Endothelial cell (in vitro differentiated cells): ENCODE measurements at places on chromosomes 6 and 20. TPM values are rescaled to one million over a fixed set of nuclear protein-coding genes. Genes with fewer than 3 reads are reported as not detected.

Gene BPI
- not detected for total RNA-seq

Gene PCSK2
- 1.0 TPM for total RNA-seq

Gene CLDN20
- 0.23 TPM for total RNA-seq

Gene TAGAP
- 0.41 TPM for total RNA-seq

Gene OR2B6
- not detected for total RNA-seq

Gene RIPOR2
- 1.1 TPM for total RNA-seq

Gene IP6K3
- total RNA-seq, result not detected

Gene UNC5CL
- 0.59 TPM for total RNA-seq

Gene NMBR
- not detected for total RNA-seq

Gene SLC52A3
- total RNA-seq, result 2.9 TPM

DNA sequence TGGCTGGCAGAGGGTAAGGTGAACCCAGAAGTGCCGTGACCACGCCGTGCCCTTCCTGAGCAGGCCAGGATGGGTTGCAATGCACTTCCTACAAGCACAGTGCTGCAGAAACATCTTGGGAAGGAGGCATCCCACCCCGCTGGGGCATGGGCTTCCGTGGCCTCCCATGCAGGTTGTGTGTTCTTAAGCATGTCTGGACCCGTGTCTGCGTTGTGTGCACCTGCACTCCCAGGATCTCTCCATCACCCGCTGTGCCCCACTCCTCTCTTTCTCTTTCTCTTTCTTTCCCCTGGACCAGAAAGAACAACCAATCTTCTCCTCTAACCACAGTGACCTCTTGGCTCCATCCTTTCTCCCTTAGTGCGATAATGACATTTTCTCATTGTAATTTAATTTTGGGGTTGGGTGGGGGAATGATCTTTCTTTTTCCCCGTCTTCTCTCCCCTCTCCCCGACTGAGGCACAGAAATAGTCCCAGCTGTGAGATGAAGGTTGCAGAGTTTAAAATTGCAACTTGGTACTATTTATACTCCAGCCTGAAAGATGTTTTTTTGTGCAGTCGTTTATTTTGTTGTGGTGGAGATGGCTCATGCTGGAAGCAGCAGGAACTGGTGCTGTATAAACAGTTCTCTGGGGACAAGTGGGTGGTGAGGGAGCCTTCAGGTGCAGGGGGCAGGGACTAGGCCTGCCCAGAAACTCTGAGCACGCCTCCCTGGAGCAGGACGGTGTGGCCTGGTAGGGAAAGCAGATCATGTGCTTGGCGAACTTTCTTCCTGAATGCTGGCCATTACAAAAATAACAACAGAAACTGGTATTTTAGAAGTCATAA is 20.5 kb downstream of the BCAS4 start:
- DNase-seq, result no peak

- DNase-seq, result no peak
These were observed 124.5 kb upstream of the GJE1 start for GRCh38 chr6:142008016-142008735.

DNA sequence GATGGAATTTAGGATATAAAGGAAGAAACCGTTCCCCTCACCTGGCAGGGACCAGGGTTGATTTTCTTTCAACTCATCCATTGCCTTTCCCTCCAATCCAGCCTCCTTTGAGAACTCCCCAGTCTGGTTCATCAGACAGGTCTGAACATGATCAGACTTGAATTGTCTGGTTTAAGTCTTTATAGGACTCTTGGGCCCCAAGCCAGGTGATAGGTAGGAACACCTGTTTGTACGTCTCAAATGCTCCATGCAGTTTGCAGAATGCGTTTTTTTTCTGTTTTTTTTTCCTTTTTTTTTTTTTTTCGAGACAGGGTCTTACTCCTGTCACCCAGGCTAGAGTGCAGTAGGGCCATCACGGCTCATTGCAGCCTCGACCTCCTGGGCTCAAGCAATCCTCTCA is 4.1 kb upstream of the CEP250 start:
- no peak for DNase-seq

DNA sequence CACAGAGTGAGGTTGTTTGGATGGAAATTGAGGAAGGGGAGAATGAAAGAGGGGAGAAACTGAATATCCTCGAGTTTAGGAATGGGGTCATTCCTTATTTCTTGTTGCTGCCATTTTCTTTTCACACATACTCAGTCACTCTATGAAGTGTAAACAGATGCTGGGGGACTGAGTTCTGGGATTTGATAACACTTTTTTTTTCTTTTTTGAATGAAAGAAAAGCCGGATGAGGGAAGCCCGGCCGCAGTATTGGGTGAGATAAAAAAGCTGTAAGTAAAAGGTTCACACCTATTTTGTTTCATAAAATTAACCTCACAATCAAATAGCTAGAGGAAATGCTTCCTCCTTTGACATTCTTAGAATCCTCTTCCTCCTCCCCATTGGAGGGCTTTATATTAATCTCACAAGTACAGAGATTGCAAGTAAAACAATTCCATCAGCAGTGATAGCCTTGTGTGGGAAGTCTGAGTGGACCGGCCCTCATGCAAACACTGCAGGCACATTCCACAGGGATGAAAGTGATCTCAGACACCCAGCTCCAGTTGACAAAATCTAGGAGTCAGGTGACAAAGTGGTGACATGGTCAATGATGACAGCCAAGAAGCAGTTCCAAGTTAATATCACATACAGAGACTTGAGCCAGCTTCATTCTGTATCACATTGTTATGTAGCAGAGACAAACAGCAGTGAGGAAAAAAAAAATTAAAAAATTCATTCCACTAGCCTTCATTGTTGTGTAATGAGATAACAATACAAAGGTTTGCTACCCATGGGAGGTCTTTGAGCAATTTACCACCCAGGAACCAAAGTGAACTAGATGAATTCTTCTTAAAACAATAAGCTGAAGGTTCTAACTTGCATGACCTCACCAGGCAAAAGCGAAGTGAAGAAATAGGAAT is 391.1 kb upstream of the HSF2 start:
- no peak for DNase-seq

DNA sequence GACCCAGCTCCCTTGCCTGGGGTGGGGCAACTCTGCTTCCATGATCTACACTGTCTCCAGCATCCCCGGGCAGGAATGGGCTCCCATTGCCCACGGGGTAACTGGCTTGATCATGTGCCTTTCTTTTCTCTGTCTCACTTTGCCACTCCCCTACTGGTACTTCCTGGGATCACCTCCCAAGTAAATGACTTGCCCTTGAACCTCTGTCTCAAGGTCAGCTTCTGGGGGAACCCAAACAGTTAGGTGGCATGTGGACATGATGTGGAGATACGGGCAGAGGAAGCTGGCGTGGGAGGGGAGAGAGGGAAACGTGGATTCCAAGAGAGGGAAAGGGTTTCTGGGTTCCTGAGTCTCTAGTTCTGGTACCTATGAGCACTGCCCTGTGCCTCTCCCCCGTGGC is 63.8 kb upstream of the RALY start:
- DNase-seq, result no peak

- DNase-seq, result no peak
These were observed 21.5 kb upstream of the AAR2 start for GRCh38 chr20:36214684-36215256.

DNA sequence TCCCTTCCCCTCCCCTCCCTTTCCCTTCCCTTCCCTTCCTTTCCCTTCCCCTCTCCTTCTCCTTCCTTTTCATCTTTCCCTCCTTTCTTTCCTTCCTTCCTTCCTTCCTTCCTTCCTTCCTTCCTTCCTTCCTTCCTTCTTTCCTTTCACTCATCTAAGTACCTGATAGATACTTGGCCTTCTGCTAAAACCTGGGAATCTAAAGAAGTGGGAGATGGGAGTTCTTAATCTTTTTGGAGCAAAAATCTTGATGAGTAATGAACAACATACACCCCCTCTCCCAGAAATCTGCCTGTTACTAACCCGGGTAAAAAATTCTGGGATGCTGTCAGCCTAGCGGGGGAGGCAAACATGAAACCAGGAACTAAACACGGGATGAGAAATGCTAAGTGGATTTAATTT is 100.7 kb downstream of the VEGFA start:
- DNase-seq, result no peak

GRCh38 chr6:39808964-39809363 is 16.8 kb downstream of the DAAM2 start:
- no peak for DNase-seq

DNA sequence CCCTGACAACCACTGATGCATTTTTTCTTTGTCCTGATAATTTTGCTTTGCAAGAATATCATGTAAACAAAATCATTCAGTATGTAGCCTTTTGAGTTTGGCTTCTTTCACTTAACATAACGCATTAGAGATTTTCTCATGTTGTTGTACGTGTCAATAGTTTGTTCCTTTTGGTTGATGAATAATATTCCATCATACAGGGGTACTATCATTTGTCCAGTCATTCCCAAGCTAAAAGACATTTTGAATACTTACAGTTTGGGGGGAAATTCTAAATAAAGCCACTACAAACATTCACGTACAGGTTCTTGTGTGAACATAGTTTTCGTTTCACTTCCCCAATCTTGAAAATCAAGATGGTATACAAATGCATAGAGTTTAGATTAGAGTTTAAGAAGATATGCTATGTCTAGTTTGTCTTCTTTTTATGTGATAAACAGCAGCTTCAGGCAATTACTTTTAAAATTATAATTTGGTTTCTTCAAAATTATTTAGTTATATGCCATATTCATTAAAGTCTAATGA is 5.2 kb downstream of the HAO1 start:
- DNase-seq, result no peak

GRCh38 chr20:57688864-57689263 is 21.0 kb downstream of the PMEPA1 start:
- no peak for DNase-seq

GRCh38 chr20:48786951-48787705 is 40.7 kb downstream of the PREX1 start:
- no peak for DNase-seq

- peak; percentile 56 for DNase-seq
These were observed 870 bp upstream of the MDFI start for GRCh38 chr6:41637194-41638001.

DNA sequence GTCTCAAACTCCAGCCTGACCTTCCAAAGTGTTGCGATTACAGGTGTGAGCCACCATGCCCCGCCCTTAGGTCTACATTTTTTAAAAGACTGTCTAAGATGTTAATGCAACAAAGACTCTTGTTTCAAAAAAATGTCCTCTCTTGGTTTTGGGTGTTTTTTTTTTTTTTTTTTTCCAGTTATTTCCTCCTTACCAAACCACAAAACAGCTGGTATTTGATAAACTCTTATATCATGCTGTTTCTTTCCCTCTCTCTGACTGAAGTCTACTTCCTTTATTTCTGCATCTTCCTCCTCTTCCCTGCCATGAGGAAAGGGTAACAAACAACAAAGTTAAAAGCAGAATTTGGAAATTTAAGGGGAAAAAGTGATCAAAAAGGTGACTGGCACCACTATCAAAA is 21.2 kb downstream of the STK38 start:
- no peak for DNase-seq

DNA sequence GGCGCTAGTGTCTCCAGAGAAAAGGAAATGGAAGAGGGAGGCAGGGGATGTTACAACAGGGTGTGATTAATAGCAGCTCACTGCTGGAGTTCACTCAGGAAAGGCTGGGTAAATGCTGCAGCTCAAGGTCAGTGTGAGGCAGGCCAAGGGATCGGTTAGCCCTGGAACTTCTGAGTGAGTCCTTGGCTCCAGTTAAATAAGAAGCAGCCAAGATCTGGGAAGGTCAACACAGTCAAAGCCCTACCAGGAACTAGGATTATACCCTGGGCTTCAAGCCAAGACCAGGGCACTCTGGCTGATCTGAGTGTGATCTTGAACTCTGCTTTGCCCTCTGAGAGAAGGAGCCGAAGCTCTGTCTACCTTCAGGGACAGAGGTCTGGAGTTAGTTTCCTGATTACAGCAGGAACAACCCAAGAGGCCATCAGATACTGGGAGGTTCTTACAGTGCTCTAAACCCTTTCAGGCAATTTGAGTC is 44.3 kb downstream of the TPD52L1 start:
- peak; percentile 13 for DNase-seq

- DNase-seq, result no peak
These were observed 55.5 kb downstream of the ZHX3 start for GRCh38 chr20:41261790-41262717.

- DNase-seq, result no peak
These were observed 69.3 kb upstream of the SOX4 start for GRCh38 chr6:21524201-21524600.

GRCh38 chr6:154012852-154013251 is 26.2 kb upstream of the OPRM1 start:
- no peak for DNase-seq

GRCh38 chr6:107635057-107635515 is 145.2 kb downstream of the SOBP start:
- DNase-seq, result no peak

DNA sequence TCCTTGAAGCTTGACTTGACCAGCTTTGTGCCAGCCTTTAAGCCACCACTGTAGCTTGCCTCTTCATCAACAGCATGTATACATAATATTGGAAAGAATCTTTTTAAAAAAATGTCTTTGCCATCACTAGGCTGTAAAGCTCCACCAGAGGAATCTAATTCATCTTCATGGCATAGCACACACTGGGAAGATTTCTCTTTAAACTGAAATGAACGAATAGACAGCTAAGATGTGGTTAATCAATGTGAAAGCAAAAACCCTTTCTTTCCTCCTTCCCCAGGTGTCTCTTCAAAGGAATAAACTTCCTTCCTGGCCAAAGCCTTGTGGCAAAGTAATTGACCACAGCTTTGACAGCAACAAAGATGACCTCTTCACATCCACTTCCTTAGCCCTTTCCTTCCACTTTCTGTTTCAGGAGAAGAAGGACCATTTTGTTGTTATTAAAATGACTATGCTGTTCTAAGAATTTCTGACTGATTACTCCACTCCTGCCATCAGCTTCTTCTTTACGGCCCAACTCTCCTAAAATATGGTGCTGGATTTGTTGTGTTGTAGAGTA is 428.7 kb upstream of the SOX4 start:
- DNase-seq, result no peak

GRCh38 chr6:168225471-168225911 is 94.1 kb downstream of the DACT2 start:
- no peak for DNase-seq

GRCh38 chr20:40769677-40770285 is 80.7 kb upstream of the MAFB start:
- no peak for DNase-seq

DNA sequence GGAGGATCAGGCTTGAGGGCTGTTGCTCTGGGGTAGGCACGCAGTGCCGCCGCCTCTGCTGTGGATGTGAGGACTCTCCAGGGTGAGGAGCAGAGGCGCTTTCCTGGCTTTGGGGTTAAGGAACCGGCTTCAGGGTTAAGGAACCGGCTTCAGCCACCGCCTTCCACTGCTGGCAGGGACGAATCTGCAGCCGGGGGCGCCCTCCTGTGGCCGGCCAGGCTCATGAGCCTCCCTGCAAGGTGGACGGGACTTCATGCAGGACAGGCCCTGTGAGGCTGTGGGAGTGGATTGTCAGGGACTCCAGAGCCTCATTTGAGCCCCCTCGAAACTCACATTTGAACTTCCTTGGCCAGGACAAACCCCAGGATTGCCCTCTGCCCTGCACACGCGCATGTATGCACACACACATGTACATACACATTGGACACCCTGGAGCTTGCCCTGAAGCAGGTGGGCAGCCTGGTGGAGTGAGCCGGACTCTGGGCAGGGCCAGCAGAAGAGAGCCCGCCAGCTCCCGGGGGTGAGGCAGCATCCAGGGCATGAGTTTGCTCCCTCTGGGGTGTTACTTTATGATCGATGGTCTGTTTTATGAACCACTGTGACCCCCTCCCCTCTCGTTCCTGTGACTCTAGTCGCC is 146.9 kb downstream of the PHACTR3 start:
- peak; percentile 90 for DNase-seq
